ENCODE measurements at places on chromosomes 1 and 21.

DNA sequence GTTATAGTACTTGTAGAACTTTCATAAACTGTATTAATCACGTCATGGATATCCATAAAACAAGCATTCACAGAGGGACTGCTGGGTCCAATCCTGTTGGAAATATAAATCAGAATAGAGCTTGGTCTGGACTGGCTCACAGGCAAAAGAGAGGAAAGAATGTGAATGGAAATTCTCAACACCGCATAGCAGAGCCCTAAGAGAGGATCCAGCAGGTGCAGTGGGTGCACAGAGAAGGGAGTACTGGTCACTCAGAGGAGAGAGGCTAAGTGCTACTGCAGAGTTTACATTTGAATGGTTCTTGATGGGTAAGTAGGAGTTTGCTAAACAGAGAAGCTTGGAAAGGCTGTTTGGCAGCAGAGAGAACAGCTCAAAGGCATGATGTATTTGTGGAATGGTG lies 231.7 kb downstream of the PAPPA2 start:
- no peak for DNase-seq

DNA sequence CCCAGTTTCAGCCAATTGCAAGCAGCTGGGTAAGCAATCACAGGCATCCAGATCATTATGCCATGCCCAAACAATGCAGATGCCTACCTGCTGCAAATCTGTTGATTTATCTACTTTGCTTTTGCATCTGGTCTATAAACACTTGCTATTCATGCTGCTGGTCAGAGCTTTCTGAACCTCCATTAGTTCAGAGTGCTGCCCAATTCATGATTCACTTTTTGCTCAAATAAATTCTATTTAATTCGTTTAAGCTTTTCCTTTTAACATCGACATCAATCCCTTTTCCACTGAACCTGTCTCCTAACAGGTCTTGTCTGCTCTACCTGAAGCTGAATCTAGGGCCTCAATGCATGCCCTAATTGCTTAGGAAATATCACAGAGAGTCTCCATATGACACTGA lies 99.4 kb upstream of the C1orf87 start:
- DNase-seq: no peak

- peak; percentile 7 for DNase-seq
These were observed at the start of the genes PLA2G2C and UBXN10 for GRCh38 chr1:20185834-20186782. Gene PLA2G2C, minus strand, starts transcription at chr1:20186518. Its CDS starts 9,155 bp downstream, at chr1:20177363. Gene UBXN10, plus strand, starts transcription at chr1:20186096. Its CDS starts 4,466 bp downstream, at chr1:20190562.

DNA sequence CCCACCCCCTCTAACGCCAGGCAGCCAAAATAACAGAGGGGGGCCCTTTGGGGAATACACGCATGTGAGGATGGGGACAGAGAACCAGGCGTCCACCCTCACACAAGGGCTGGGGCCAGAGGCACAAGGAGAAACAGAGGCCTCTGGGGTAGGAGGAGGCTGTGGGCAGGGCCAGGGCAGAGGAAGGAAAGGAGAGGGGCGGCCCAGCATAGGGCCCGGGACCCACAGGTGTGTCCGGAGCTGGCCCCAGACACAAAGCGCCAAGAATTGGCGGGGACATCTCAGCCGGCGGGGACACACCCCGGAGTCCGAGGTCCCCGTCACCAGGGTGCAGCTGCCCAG lies 6.7 kb downstream of the PLEKHG5 start:
- DNase-seq: no peak

DNA sequence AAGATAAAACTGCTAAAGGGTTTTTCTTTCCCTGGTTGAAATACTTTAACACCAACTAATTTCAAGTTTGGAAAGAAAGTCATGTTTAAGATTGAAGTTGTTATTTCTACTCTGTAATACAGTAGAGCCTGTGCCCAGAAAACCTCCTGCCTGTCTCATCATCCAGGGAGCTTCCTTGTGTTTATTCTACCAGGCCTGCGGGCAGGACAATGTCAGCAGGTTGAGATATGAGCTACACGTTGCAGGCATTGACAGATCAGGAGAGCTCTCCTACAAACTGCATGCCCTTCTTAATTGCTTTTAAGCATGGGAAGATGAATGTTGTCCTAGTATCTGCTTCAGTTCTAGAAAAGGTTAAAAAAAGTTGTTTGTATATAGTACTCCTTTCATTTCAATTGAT lies 43.1 kb upstream of the CTBS start:
- DNase-seq: no peak

GRCh38 chr1:197998110-197998509 lies 80.9 kb downstream of the LHX9 start:
- DNase-seq: no peak
